Neural crest cell (in vitro differentiated cells): ENCODE measurements at places on chromosomes 2 and 18. TPM values are rescaled to one million over a fixed set of nuclear protein-coding genes. Genes with fewer than 3 reads are reported as not detected.

CLHC1 gene
- total RNA-seq, result 22.5 and 23.0 TPM in 2 replicates

ASB1 gene
- 37.5 and 39.9 TPM in 2 replicates for total RNA-seq

DNA sequence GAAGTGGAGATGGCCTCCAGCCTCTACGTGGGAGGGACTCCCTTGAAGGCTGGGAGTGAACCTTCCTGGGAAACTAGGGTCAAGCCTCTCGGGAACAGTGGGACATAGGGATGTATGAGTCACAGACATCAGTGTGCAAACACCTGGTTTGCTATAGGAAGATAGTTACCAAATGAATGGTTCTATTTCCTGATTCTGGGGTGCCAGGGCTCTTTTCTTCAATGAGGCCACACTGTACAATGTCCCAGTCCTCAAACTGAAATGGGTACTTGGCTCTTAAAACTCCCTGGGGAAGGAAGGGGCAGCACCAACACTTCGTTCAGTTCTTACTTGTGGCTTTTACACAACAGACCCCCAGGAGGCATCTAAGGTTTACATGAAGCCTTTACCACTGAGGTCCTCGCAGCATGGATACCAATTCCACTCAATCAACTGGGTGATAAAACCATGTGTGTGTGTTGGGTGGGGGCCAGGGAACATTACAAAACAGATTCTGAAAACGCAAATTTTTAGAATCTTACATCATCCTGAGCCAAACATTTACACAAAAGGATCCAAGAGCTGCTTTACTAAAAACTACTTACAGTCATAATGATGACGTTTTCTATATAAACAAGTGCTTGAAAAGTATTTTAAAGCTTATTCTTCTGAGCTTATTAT lies 10.4 kb downstream of the ERFE start:
- DNase-seq, result no peak

- peaks cover 4% of the 10 kb centered on the region for H3K36me3 ChIP-seq
- H3K27me3 ChIP-seq, result peaks cover 7% of the 10 kb centered on the region
- no peak overlapping the region for H3K27ac ChIP-seq
- no peak overlapping the region for H3K4me3 ChIP-seq
- DNase-seq, result no peak
Measured at GRCh38 chr2:109339519-109339966, 210.5 kb downstream of the SH3RF3 start.

DNA sequence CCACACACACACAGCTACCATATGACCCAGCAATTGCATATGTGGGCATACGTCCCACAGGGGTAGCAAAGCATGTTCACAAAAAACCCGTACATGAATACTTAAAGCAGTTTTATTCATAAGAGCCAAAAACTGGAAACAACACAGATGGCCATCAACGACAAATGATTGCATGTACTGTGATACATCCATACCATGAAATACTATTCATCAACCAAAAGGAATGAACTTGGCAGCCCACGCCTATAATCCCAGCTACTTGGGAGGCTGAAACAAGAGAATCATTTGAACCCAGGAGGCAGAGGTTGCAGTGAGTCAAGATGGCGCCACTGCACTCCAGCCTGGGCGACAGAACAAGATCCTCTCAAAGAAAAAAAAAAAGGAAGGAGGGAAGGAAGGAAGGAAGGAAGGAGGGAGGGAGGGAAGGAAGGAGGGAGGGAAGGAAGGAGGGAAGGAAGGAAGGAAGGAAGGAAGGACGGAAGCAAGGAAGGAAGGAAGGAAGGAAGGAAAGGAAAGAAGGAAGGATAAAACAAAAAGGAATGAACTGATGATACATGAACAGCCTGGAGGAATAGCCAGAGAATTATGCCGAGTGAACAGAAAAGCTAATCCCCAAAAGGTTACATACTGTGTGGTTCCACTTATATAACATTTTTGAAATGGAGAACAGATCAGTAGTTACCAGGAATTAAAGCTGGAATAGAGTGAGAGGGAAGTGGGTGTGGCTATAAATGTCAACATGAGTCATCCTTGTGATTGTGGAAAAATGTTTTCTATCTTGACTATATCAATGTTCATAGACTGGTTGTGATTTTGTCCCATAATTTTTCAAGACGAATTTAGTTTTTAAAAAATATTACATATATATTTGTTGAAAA lies 19.6 kb upstream of the YPEL5 start:
- no peak overlapping the region for H3K27ac ChIP-seq
- no peak for DNase-seq
- no peak overlapping the region for H3K4me3 ChIP-seq

DNA sequence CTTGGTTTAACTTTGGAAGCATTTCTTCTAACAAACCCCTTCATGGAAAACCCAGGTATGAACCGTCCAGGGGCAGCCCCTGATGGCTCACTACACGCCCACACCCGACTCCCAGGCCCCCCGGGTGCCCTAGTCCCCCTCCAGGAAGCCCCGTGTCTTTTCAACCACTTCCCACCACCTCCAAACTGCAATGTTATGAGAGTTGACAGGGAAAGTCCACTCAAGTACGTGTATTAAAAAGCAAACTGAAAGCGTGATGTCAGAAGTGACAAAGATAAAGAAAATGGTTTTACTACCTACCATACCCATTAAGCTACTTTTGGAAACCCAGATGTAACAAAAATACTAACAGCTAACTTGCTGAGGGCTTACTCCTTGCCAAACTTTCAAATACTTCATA lies 51.5 kb downstream of the L3MBTL4 start:
- no peak overlapping the region for H3K27ac ChIP-seq
- H3K4me3 ChIP-seq, result no peak overlapping the region
- H3K4me1 ChIP-seq, result peaks cover 5% of the 10 kb centered on the region
- no peaks in the 10 kb centered on the region for H3K27me3 ChIP-seq
- no peaks in the 10 kb centered on the region for H3K36me3 ChIP-seq
- no peak for DNase-seq

- peaks cover 5% of the 10 kb centered on the region for H3K4me1 ChIP-seq
- H3K27ac ChIP-seq, result no peak overlapping the region
- peaks cover 5% of the 10 kb centered on the region for H3K36me3 ChIP-seq
- no peaks in the 10 kb centered on the region for H3K27me3 ChIP-seq
- no peak for DNase-seq
- no peak overlapping the region for H3K4me3 ChIP-seq
Measured at GRCh38 chr2:236960531-236960930, 125.2 kb upstream of the COPS8 start.

- H3K27me3 ChIP-seq, result no peaks in the 10 kb centered on the region
- no peak overlapping the region for H3K4me3 ChIP-seq
- H3K4me1 ChIP-seq, result peaks cover 6% of the 10 kb centered on the region
- no peaks in the 10 kb centered on the region for H3K36me3 ChIP-seq
Measured at GRCh38 chr18:8742387-8743361, 37.3 kb downstream of the MTCL1 start.

- H3K4me1 ChIP-seq, result no peaks in the 10 kb centered on the region
- DNase-seq, result no peak
Measured at GRCh38 chr2:216293883-216294282, 78.4 kb downstream of the MARCHF4 start.

DNA sequence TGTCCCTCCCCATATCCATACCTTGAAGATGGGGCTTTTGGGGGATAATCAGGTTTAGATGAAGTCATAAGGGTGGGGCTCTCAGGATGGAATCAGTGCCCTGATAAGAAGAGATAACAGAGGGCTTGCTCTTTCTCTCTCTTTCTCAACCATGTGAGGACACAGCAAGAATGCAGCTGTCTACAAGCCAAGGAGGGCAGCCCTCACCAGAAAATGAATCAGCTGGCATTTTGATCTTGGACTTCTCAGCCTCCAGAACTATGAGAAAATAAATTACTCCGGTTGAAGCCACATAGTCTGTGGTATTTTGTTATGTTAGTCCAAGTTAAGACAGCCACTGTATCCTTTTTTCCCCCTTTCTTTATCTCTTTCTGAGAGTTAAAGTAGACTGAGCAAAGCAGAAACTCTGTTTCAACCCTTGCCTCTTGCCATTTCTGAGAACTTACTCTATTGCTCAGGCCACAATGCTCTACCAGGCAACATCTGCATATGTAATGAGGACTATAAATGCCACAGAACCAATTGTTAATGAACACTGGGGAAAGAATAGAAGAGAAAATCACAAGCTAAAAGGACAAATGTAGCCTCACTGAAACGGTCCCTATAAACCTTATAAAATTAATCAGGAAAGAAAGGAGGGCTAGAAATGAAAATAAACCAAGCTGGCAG lies 56.9 kb downstream of the SRBD1 start:
- no peak for DNase-seq
- peaks cover 4% of the 10 kb centered on the region for H3K36me3 ChIP-seq
- no peak overlapping the region for H3K4me3 ChIP-seq
- no peak overlapping the region for H3K27ac ChIP-seq

DNA sequence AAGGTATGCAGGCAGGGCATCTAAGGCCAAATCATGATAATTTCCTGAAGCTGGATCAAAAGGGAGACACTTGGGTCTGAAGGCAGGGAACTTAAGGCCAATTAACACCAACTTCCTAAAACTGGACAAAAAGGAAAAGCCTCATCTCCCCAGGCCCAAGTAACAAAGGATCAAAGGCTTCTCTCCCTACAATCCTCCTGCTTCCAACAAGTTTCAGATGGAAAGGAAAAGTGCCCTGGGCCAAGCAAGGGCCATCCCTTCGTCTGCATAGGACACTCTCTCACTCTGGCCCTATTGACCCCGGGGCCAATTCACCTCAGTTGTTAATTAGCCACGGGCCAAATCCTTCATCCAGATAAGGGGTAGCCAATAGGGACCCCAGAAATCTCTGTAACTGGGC lies 1335.8 kb upstream of the CDH2 start:
- no peak overlapping the region for H3K4me3 ChIP-seq
- no peaks in the 10 kb centered on the region for H3K27me3 ChIP-seq
- H3K36me3 ChIP-seq, result no peaks in the 10 kb centered on the region
- H3K27ac ChIP-seq, result no peak overlapping the region
- H3K4me1 ChIP-seq, result no peaks in the 10 kb centered on the region
- DNase-seq, result no peak

- peaks cover 10% of the 10 kb centered on the region for H3K36me3 ChIP-seq
- H3K27ac ChIP-seq, result no peak overlapping the region
- peaks cover 61% of the 10 kb centered on the region for H3K4me1 ChIP-seq
- DNase-seq, result no peak
Measured at GRCh38 chr2:222241128-222241870, 57.5 kb downstream of the PAX3 start.

DNA sequence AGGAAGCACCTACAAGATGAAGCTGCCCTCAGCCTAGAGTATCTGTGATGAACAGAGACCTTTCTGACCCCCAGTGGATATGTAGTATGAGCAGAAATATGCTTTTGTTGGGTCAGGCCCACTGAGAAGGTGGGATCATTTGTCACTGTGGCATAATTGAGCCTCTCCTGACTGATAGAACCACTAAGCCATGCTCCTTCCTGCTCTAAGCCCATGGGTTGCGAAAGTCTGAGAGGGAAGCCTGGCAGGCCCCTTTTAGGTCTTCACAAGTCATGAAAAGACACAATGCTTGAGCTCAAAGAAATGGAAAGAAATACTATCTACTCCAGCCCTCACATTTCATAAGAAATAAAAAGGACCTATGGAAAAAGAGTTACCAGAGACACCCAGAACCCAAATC lies 127.7 kb downstream of the TNS1 start:
- no peaks in the 10 kb centered on the region for H3K36me3 ChIP-seq
- H3K4me1 ChIP-seq, result peaks cover 16% of the 10 kb centered on the region
- no peak overlapping the region for H3K4me3 ChIP-seq
- no peak for DNase-seq
- H3K27me3 ChIP-seq, result no peaks in the 10 kb centered on the region

DNA sequence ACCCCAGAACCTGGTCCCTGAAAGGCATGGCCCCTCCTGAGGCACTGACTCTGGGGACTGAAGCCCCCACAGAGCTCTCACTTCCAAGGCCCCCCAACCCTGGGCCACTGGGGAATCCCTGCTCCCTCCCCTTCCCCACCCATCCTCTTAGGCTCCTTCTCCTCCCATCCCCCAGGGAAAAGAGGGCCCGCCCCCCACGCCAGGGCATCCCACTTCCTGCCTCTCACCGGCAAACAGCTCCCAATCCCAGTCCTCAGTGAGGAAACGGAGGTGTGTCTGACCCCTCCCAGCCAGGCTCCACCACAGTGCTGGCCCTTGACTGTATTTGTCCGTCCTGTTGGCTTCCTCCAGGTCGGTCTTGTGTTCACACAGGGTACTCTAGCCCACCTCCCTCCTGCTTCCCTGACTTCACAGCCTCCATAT lies 35.0 kb upstream of the PTMA start:
- no peaks in the 10 kb centered on the region for H3K36me3 ChIP-seq
- H3K27ac ChIP-seq, result peak overlapping the region; percentile 93
- H3K27me3 ChIP-seq, result no peaks in the 10 kb centered on the region
- peak overlapping the region; percentile 81 for H3K4me3 ChIP-seq
- peaks cover 30% of the 10 kb centered on the region for H3K4me1 ChIP-seq

DNA sequence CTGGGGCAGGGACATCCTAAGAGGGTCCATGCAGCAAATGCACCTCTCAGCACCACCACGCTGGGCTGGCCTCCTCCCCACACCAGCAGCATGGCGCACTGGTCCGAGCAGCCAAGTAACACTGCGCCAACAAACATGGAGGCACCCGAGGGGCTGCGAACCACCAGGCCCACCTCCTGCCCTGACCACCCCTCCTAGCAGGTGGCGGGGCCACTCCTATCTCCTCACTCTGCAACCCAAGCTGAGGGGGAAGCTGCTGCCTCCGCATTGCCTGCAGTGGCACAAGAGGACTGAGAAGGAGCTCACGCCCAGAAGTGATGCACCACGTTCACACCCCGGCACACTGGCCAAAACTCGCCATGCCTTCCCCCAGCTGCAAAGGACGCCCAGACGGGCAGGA lies 94.4 kb downstream of the EIPR1 start:
- no peak for DNase-seq
- H3K27ac ChIP-seq, result no peak overlapping the region
- peaks cover 33% of the 10 kb centered on the region for H3K4me1 ChIP-seq
- no peaks in the 10 kb centered on the region for H3K27me3 ChIP-seq
- H3K4me3 ChIP-seq, result no peak overlapping the region

DNA sequence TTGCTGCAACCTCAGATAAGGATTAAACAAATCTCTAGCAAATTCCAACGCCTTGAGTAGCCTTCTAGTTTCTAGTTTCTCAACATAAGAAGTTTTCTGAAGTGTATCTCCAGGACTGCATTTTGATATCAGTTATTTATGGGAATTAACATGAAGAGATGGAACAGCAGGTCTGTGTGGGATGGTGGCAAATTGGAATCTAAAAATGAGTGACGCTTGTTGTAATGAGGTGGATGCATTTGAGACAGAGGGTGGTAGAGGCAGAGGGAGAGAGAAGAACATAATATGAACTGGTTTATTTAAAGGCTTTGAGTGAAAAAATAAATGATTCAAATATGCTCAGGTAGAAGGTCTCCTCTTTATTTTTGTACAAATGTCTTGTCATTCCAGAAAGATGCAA lies 446.8 kb upstream of the GCFC2 start:
- DNase-seq, result no peak
- H3K4me3 ChIP-seq, result no peak overlapping the region
- H3K27ac ChIP-seq, result peak overlapping the region; percentile 9
- H3K27me3 ChIP-seq, result no peaks in the 10 kb centered on the region

GRCh38 chr2:174344716-174345461 lies 10.1 kb downstream of the SP9 start:
- H3K4me1 ChIP-seq, result peaks cover 30% of the 10 kb centered on the region
- DNase-seq, result no peak
- H3K27me3 ChIP-seq, result peaks cover 67% of the 10 kb centered on the region
- no peak overlapping the region for H3K27ac ChIP-seq
- peak overlapping the region; percentile 62 for H3K4me3 ChIP-seq
